ENCODE measurements at places on chromosomes 16 and 17.

DNA sequence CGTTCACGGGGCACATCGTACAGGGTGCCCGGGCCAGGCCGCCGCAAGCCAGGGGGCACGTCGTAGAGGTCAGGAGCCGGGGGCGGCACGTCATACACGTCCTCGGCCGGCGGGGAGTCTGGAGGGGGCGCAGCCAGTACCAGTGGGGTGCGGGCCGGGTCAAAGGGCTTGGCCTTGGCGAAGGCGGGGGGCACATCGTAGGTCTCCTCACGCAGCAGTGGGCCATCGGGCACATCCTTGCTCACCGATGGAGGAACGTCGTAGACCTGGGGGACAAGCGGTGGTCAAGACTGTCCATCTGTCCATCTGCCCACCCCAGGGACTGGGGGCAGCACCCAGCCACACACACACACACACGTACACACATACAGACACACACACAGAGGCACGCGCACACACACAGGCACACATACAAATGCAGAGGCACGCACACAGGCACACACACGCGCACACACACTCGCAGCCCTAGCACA, 15.7 kb downstream of the BCAR1 start:
- no peak for DNase-seq

GRCh38 chr17:21049457-21049856, 6.6 kb upstream of the USP22 start:
- no peak for DNase-seq

DNA sequence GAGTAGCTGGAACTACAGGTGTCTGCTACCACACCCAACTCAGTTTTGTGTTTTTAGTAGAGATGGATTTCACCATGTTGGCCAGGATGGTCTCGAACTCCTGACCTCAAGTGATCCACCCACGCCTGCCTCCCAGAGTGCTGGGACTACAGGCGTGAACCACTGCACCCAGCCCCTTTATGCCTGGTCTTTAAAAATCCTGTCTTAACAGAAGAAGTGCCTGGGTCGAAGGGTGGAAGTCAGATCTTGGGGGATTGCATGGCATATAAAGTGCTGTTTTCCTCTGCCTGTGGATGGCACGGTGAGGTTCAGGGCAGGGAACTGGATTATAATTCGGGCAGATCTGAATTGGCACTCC, 30.3 kb downstream of the ZC3H18 start:
- no peak for DNase-seq

DNA sequence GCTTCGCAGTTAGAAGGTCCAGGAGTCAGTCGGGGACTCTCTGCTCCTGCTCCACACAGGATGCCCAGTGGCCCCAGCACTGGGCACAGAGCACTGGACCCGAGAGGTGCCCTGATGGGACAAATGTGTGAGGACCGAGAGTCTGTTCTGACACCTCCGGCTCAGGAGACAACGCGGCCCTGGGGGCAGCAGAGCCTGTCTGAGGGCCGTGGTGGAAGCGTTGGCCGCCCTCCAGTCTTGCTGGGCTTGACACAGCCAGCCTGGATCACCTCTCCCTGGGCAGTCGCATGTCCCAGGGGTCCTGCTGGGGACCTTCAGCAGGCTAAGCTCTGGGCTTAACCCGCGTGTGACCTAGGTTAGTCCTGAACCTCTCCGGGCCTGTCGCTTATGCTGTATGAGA, 23.1 kb downstream of the LGALS9 start:
- no peak for DNase-seq

DNA sequence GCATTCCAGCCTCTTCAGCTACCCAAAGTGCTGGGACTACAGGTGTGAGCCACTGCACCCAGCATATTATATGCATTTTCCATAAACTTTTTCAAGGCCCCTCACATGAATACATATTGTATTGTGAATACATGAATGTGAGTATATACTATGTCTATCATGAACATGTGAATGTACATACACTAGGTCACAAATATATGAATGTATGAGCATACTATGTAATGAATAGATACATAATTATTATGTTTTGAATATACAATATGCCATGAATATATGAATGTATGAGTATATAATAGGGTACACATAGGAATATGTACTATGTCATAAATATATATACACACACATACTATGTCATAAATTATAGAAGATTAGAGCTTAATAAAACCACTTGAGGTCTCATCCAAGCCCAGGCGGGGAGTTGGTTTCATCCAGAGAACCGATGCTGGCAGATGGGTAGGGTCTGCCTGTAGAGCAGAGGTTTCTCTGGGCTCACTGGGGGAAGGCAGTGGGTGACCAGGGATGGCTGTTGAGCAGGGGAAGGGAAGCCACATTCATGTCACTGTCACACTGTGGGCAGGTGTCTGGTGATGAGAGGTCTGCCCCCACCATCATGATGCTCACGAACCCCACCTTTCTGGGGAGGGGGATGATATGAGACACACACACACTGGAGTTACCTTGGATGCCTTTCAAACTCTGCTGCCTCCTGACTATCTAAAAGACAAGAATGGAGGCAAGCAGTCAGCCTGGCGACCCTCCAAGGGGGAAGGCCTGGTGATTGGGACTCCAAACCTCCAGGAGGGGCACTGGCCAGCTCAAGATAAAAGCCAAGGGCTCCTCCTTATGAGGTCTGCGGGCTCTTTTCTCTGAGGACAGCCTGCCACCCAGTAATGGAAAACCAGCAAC, 7.3 kb downstream of the C16orf95 start:
- DNase-seq = no peak

DNA sequence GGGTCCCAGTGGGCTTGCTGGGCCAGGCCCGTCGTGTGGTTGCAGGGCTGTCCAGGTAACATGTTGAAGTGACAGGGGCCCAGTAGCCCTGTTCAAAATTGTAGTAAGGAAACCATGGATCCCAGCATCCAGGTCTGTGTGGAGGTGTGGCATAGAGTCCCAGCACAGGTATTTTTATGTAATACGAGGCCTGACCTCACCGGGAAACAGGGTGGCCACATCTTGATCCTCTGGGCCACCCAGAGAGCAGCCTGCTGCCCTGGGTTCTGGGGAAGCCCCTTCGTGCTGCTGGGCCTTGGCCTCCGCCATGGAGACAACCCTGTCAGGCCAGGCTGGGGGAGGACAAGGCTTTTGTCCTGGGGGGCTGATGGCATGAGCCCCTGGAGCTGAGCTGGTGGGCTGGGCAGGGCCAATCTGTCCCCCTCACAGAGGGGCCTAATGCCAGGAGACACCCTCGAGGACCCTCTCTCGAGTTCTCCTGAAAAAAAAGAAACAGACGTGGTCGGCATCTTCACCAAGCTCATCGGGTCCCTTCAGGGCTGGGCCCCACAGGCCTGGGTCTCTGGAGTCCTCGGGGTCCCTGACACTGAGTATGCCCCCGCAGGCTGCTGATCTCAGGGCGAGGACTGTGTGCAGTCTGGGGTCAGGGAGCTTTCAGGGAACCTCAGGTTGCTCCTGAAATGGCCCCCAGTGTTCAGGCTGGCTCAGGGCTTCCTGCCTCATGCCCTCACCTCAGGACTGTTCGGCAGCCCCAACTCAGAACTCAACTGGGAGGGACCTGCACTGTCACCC, 47.8 kb downstream of the TNFRSF13B start:
- no peak for DNase-seq

DNA sequence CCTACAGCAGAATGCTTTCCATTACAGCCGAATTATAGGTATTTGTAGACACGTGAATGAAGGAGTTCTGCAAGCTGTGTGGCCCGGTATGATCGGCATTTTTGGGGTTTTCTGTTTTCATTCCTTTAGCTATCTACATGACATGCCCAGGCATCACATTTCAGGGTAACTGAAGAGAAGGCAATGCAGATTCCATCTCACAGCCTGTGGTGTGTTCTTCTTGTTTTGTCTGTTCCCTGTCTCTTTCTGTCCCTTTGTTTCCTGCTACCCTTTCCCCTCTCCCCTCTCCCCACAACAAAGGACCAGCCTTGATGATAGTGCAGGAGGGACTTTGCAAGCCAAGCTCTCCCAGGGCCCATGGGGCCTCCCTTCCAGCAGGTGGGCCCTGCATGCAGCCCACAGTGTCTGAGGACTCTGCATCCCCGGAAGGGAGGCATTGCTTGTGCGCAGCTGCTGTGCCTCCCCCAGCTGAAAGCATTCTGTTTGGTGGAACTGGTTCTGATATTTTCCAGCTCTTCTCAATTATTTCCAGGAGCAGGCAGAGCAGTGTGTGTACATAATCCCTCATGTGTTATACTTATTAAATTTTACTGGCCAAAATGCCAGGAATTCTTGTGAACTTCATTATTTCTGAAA, 207.4 kb downstream of the RPTOR start:
- peak; percentile 48 for DNase-seq

DNA sequence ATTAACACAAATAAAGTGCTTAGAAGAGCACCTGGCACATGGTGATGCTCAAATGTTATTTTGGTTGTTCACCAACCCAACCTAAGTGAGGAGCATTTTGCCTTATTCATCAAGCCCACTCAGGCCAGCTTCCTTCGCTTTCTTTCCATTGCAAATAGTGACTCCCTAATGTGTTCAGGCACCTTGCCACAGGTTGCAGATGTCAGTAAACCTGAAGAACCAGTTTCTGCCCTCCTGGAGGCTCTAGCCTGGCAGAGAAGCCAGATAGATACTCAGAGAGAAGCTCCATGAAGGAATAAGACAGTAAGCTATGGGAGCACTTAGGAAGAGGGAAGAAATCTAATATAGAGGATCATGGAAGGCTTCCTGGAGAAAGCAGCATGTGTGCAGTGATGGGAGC, 23.9 kb downstream of the GPR139 start:
- no peak for DNase-seq

GRCh38 chr16:87306516-87306915, 10.7 kb downstream of the C16orf95 start:
- no peak for DNase-seq

All from amniotic epithelial cell (primary cell).